ENCODE measurements at places on chromosomes 5 and 9. TPM values are rescaled to one million over a fixed set of nuclear protein-coding genes. Genes with fewer than 3 reads are reported as not detected.

IFNA21 gene
- total RNA-seq = not detected

AHRR gene
- 2.6 TPM for total RNA-seq

MEGF9 gene
- total RNA-seq = 17.5 TPM

FAM78A gene
- total RNA-seq = 1.2 TPM

PCDHA12 gene
- 0.38 TPM for total RNA-seq

GRCh38 chr5:5544094-5544663 is 121.7 kb downstream of the ICE1 start:
- H3K4me3 ChIP-seq = no peak overlapping the region
- no peak overlapping the region for H3K27ac ChIP-seq
- no peaks in the 10 kb centered on the region for H3K27me3 ChIP-seq
- H3K36me3 ChIP-seq = no peaks in the 10 kb centered on the region

DNA sequence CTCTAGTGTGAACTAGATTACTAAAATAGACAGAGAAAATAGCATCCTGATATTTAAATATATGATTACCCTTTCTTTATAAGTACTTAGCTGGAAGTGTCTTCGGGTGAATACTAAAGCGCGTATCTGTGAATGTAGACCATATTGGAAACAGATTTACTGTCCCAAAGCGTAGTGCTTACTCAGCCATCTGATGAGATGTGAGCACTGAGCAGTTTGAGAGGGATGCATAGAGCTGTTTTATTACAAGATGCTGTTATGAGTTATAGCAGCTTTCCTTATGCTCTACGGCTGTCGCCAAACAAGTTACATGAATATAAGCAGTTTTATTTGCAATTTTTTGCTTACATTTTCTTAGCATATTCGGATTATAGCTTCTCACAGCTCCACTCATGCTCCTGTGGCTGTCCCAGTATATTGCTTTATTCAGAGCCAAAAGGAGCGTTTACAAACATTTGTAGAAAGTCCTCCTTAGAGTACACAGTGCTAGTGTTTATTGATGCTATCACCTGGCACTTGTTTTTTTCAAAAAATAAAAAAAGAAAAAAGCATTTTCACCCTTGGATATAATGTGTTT is 981.4 kb upstream of the WWC1 start:
- H3K4me3 ChIP-seq = no peak overlapping the region
- no peaks in the 10 kb centered on the region for H3K4me1 ChIP-seq
- no peaks in the 10 kb centered on the region for H3K36me3 ChIP-seq
- DNase-seq = no peak
- H3K27me3 ChIP-seq = no peaks in the 10 kb centered on the region
- no peak overlapping the region for H3K27ac ChIP-seq

- no peak overlapping the region for H3K27ac ChIP-seq
- no peaks in the 10 kb centered on the region for H3K4me1 ChIP-seq
These were observed 66.6 kb upstream of the SPATA31E1 start for GRCh38 chr9:87816036-87816435.

GRCh38 chr9:131927091-131927490 is 152.6 kb downstream of the MED27 start:
- H3K36me3 ChIP-seq = no peaks in the 10 kb centered on the region
- H3K27ac ChIP-seq = no peak overlapping the region
- H3K27me3 ChIP-seq = no peaks in the 10 kb centered on the region
- H3K4me3 ChIP-seq = no peak overlapping the region
- DNase-seq = no peak
- no peaks in the 10 kb centered on the region for H3K4me1 ChIP-seq

- H3K36me3 ChIP-seq = peaks cover 8% of the 10 kb centered on the region
- H3K27ac ChIP-seq = no peak overlapping the region
- H3K4me3 ChIP-seq = no peak overlapping the region
- no peak for DNase-seq
- no peaks in the 10 kb centered on the region for H3K4me1 ChIP-seq
These were observed 13.5 kb downstream of the ZFP37 start for GRCh38 chr9:113042884-113043657.

GRCh38 chr5:951940-952596 is 56.5 kb upstream of the NKD2 start:
- H3K36me3 ChIP-seq = no peaks in the 10 kb centered on the region
- peaks cover 5% of the 10 kb centered on the region for H3K4me1 ChIP-seq

DNA sequence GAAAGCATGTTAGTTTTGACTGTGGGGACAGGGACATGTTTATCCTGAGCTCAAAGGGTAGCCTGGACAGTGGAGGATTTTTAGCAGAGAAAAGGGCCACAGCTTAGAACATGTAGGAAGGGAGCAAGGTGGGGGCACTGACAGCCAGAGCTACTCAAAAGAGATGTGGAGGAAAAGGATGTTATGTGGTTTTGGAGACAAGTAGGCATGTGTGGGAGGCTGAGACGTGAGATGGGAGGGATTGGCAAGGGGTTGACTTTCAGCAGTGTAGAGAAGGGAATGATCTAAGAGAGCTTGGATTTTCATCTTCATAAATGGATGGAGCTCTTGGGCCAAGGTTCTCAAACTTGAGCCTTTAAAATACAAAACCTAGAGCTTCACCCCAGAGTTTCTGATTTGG is 24.0 kb downstream of the SYK start:
- H3K27me3 ChIP-seq = no peaks in the 10 kb centered on the region
- no peaks in the 10 kb centered on the region for H3K36me3 ChIP-seq
- H3K4me3 ChIP-seq = no peak overlapping the region
- DNase-seq = no peak
- H3K4me1 ChIP-seq = no peaks in the 10 kb centered on the region
